Fibroblast of the aortic adventitia (primary cell): ENCODE measurements at places on chromosomes 7 and 10.
A peak's percentile ranks its signal among the peaks of the same experiment; 100 is the strongest.

DNA sequence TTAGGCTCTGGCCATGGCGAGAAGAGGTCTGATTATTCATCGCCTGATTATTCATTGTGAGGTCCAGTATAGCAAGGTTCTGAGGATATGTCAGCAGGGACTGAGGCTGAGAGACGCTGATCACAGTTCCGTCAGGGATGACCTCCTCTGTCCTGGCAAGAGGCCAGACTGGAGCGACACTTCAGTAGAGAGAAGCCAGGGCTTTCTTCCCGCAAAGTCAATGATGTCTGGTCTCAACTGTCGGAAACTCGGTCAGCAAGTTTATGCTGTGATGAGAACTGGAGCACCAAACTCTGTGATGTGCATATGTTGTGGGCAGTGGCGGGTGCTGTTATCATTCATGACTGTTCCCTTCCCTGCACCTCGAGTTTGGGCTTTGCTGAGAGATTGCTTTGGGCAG is 29.0 kb upstream of the GNA12 start:
- no peak for DNase-seq

DNA sequence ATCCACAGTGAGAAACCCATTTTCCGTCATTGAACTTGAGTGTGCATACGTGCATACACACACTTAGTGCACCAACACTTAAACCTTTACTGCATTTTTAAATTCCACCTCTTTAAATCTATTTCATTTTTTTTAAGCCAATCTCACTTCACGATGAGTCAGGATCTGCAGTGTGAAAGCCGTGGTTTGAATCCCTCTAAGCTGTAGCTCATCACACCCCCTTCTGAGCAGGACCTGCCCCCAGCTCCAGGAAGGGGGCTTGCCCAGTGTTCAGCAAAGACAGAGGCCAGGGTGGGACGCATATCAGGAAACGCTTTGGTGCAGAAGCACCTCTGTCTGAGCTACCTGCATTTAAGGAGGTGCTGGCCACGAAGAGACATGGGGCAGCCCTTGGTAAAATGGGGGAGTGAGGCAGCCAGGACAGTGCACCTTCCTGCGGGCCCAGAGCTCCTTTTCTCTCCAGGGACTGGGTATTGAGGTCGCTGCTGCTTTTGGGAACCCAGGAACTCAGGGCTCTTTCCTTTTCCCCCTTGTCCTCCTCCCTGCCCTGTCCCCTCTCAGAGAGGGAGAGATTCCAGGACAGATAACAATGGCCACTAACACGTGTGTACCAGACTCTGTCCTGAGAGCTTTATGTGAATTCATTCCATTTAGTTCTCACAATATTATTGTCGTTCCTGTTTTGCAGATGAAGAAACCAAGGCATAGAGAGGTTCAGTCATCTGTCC is 21.7 kb downstream of the ZNF316 start:
- DNase-seq: no peak

DNA sequence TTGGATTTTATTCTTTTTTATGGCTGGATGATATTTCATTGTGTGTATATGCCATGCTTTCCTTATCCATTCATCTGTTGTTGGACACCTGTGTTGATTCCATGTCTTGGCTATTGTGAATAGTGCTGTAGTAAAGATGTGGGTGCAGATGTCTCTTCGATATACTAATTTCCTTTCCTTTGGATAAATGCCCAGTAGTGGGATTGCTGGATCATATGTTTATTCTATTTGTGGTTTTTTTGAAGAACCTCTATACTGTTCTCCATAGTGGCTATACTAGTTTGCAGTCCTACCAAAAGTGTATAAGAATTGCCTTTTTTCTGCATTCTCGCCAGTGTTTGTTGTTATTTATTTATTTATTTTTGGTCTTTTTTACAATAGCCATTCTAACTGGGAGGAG is 159.8 kb downstream of the WNT2 start:
- no peak for DNase-seq

- DNase-seq: peak; percentile 67
These were observed 822.0 kb downstream of the TNS3 start for GRCh38 chr7:46759711-46760480.

GRCh38 chr7:149869867-149870266 is 3.9 kb upstream of the ATP6V0E2 start:
- no peak for DNase-seq

- DNase-seq: no peak
These were observed 242.0 kb upstream of the YAE1 start for GRCh38 chr7:39324139-39324760.

DNA sequence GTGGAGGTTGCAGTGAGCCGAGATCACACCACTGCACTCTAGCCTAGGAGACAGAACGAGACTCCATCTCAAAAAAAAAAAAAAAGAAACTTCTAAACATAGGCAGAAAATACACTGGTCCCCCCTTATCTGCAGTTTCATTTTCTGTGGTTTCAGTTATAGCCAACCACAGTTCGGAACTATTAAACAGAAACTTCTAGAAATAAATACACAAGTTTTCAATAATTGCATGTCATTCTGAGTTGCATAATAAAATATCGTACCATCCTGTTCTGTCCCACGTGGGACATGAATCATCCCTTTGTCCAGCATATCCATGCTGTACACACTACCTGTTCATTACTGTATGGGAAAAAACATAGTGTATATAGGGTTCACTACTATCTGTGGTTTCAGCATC is 8.0 kb downstream of the XRCC2 start:
- DNase-seq: no peak

GRCh38 chr10:11328264-11329061 is 283.0 kb downstream of the USP6NL start:
- DNase-seq: no peak

- peak; percentile 89 for DNase-seq
These were observed 151.5 kb downstream of the ANK3 start for GRCh38 chr10:60237977-60238758.

- no peak for DNase-seq
These were observed 244.7 kb downstream of the PTEN start for GRCh38 chr10:88108115-88108610.

- no peak for DNase-seq
These were observed 199.5 kb downstream of the GPAM start for GRCh38 chr10:111984057-111984456.

DNA sequence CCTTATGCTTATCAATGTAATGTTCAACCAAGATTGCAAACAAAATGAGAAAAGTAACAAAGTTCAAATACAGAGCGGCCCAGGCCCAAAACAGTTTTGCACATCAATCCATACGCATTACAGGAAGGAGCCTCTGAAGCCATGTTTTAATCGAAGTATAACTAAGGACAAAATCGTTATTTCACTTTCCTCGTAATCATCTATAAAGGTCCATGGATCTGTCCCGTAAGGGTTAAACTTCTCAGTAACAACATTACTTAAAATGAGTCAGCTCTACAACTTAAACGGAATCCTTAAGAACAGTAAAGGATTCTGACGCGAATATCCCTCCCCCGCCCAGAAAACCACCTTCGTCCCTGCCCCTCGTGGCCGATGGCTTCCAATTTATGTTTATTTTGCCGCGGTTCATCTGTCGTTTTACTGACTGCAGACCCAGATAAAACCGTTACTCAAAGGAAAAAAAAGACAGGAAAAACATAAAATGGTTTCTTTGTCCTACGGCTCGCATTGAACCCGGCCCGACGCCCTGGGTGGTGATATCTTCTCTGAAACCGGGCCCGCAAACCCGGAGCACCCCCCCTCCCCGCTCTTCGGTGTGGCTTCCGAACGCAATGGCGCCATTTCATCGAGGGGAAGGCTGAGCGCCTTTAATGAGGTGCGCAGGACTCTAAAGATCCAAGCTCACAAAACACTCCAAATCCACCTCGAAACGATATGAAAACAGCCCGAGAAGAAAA is 1.1 kb downstream of the HNRNPA2B1 start:
- peak; percentile 50 for DNase-seq

GRCh38 chr10:71573562-71574518 is 145.7 kb downstream of the C10orf105 start:
- no peak for DNase-seq

DNA sequence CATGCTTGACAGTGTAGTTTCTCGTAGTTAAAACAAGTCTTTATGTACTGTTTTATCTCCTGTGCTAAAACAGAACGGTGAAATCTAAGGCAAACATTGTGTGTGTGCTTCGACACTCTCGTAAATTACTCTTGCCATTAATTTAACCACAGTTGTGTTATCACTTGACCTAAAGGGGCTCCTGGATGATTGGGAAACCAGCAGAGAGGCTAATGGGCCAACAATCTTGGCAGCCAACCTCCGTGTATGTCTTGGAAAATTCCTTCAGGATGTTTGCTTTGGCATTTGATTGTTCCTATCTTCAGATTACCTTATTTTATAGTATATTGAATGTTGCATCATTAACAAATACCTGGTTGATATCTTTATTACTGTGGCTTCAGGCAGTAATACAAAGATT is 409.5 kb downstream of the SDK1 start:
- DNase-seq: no peak

DNA sequence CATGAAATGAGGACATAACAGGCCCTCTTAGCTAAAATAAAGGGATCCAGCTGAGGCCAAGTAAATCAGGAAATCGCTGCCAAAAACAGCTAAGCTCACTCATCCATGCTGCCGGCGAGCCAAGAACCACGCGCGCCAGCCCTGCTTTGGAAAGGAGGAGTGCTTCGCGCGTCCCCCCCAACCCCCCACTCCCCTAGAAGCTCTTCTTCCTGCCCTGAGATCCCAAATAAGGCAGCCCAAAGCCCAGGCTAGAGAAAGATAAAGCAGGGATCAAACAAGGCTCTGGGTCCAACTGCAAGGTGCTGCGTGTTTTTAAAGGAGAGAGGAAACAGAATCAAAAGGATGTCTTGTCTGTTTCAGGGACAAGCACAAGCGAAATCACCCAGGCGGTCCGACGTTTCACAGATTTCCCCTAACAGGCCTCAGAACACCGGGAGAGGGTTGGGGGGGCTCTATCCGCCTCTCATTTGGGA is 168.3 kb upstream of the AUTS2 start:
- peak; percentile 51 for DNase-seq

DNA sequence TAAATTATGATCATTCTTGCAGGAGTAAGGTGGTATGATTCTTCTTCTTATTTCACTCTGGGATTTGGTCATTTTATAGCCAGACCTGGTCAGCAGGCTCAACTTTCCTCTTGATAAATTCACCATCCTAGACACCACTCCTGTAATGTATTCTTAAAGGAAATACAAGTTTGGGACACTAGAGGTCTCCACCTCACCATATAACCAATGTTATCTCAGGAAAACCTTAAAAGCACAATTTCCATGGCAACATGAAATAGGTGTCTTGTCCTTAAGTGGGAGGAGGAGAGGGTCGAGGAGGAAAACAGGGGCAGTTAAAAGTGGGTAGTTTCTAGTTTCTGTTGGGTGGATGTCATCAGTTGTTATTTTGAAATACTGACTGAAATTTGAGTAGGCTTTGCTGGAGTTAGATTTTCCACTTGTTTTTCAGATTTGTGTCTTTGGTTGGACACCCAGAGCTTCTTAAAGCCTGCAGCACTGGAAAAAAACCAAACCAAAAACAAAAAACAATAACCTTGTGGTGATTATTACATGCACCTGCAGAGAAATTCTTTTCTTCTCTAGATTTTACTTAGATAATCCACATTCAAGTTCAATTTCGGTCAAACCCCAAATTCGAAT is 163.1 kb downstream of the PRKCQ start:
- peak; percentile 62 for DNase-seq

DNA sequence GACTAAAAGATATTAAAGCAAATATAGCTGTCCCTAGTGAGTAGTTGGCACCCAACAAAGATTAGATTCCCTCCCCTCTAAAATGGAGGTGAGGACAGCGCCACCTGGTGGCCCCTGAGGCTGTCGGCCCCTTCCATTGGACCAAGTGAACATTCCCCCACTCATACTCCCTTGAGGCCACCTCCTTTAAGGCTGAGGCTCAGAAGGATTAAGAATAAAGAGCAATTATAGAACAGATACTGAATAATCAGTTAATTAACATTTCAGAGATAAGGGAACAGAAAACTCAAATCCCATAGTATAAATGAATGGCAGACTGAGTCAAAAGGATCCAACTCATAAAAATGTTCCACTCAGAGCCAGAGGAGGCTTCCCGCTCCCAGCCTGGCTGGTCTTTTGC is 130.4 kb upstream of the GHITM start:
- DNase-seq: no peak

DNA sequence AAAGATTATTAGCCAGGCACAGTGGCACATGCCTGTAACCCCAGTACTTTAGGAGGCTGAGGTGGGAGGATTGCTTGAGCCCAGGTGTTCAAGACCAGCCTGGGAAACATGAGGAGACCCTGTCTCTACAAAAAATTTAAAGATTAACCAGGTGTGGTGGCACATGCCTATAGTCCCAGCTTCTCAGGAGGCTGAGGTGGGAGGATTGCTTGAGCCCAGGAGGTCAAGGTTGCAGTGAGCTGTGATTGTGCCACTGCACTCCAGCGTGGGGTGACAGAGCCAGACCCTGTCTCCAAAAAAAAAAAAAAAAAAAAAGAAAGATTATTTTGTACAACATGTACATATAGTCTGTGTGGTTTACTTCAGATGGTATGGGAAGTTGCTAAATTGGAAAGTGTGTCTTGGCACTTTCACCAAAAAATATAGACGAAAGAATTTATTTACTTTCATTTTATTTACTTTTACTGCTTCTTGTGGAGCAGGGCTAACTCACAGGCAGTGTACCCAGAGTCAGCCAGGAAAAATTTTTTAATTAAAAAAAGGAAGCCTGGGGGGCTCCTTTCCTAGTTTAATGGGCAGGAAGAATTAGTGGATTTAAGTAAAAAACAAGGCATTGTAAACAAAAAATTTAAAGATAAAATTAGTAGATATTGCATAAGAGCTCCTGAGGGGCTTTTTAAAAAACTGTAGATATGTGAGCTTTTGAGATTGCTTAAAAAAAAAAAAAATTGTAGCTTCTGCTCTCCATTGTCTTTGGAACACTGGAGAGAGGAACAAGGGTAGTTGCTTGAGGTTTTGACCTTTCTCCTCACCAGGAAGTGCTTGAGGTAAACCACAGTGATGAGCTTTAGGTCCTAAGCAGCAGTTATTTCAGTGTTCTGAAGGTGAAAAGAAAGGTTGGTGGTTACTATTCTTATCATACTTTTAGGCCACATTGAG is 44.6 kb upstream of the VDAC2 start:
- DNase-seq: peak; percentile 16

DNA sequence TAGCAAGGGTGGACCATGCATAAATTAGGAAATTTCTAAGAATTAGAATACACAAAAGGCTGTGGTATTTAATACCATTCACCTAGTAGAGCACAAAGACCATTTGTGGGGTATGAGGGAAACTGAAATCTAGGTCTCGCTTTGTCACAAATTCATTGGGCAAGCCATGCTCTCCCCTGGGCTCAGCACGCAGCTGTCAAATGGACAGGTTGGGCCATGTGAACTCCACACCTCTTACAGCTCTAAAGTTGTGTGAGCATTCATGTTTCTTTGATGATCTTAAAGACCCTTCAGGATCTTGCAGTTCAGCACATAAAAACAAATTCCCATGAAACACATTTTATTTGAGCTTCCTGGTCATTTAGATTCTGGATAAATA is 121.3 kb downstream of the CHN2 start:
- no peak for DNase-seq

DNA sequence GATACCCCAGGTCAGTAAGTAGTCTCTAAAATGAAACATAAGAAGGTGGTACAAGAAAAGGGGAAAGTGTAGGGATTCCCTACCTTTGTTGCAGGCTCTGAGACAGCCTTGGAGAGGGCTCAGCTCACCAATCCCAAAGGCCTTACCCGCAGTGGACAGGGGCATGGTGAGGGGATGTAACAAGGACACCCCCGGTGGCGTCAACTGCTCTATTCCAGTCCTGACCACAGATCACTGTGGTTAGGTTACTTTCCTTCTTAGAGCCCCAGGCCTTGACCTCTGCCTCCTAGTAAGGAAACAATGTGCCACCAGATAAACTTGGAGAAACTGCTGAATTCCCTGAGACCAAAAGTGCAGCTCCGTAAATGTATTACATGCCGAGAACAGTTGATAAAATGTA is 17.5 kb downstream of the PLXNA4 start:
- DNase-seq: no peak

GRCh38 chr7:144414815-144415214 is 11.3 kb upstream of the NOBOX start:
- no peak for DNase-seq
